ENCODE measurements at places on chromosomes 1 and 21.

GRCh38 chr1:8427986-8428385, 110.1 kb downstream of the SLC45A1 start:
- no peak for DNase-seq
- peaks cover 11% of the 10 kb centered on the region for H3K4me1 ChIP-seq
- H3K4me3 ChIP-seq: no peak overlapping the region
- H3K27me3 ChIP-seq: no peaks in the 10 kb centered on the region

- H3K27ac ChIP-seq: no peak overlapping the region
- H3K4me1 ChIP-seq: no peaks in the 10 kb centered on the region
- peaks cover 3% of the 10 kb centered on the region for H3K36me3 ChIP-seq
- no peaks in the 10 kb centered on the region for H3K27me3 ChIP-seq
- H3K4me3 ChIP-seq: no peak overlapping the region
Measured at GRCh38 chr1:31183927-31184554, 55.6 kb downstream of the NKAIN1 start.

GRCh38 chr1:74317663-74318062, 82.5 kb downstream of the TNNI3K start:
- H3K27me3 ChIP-seq: no peaks in the 10 kb centered on the region
- no peak for DNase-seq
- H3K4me1 ChIP-seq: peaks cover 10% of the 10 kb centered on the region
- no peak overlapping the region for H3K27ac ChIP-seq

DNA sequence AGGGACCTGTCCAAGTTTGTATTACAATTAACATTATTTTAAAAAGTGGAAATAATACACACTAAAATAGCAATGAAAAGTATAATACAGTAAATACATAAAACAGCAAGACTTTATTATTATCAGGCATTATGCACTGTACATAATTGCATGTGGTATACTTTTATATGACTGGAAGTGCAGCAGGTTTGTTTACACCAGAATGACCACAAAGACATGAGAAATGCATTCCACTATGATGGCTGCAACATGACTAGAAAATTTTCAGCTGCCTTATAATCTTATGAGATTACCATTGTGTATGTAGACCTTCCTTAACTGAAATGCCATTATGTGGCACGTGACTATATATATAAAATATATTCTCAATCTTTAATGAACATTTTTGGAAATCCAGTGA, 1699.6 kb downstream of the KCNT2 start:
- H3K4me1 ChIP-seq: no peaks in the 10 kb centered on the region
- H3K36me3 ChIP-seq: no peaks in the 10 kb centered on the region
- H3K27me3 ChIP-seq: no peaks in the 10 kb centered on the region

GRCh38 chr1:204889681-204890383, 19.2 kb downstream of the NFASC start:
- no peaks in the 10 kb centered on the region for H3K36me3 ChIP-seq
- DNase-seq: no peak
- H3K4me1 ChIP-seq: peaks cover 2% of the 10 kb centered on the region

GRCh38 chr1:187999973-188000372, 1171.2 kb downstream of the PLA2G4A start:
- H3K27me3 ChIP-seq: no peaks in the 10 kb centered on the region
- no peak for DNase-seq
- H3K36me3 ChIP-seq: no peaks in the 10 kb centered on the region
- no peak overlapping the region for H3K4me3 ChIP-seq

GRCh38 chr1:211616231-211616964, 37.4 kb upstream of the SLC30A1 start:
- peak overlapping the region; percentile 21 for H3K27ac ChIP-seq
- no peaks in the 10 kb centered on the region for H3K36me3 ChIP-seq
- peaks cover 12% of the 10 kb centered on the region for H3K4me1 ChIP-seq
- no peaks in the 10 kb centered on the region for H3K27me3 ChIP-seq

- H3K36me3 ChIP-seq: no peaks in the 10 kb centered on the region
- H3K4me3 ChIP-seq: peak overlapping the region; percentile 59
- H3K27ac ChIP-seq: no peak overlapping the region
- H3K4me1 ChIP-seq: no peaks in the 10 kb centered on the region
- H3K27me3 ChIP-seq: no peaks in the 10 kb centered on the region
Measured at GRCh38 chr1:3996846-3997705, 97.0 kb upstream of the C1orf174 start.

GRCh38 chr1:10538646-10539355, 64.1 kb downstream of the PEX14 start:
- no peak overlapping the region for H3K27ac ChIP-seq
- peaks cover 36% of the 10 kb centered on the region for H3K36me3 ChIP-seq
- H3K4me1 ChIP-seq: peaks cover 10% of the 10 kb centered on the region
- no peak overlapping the region for H3K4me3 ChIP-seq
- H3K27me3 ChIP-seq: no peaks in the 10 kb centered on the region
- no peak for DNase-seq

DNA sequence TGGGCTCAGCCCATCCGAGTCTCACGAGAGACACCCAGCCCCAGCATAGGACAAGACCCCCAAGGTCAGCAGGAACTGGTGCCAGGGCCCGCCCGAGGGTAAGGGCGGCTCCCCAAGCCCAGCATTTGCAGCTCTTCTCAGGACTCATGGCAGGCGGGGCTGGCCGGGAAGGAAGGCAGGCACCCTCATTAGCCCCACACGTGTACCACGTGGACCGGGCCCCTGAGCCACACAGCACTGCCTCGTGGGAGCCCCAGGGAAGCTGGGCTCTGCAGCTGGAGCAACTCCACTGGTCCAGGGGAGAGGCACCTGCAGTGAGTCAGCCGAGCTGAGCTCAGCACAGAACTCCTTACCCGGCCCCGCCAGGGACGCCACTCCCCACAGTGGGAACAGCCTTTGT, 97.7 kb upstream of the IFFO2 start:
- DNase-seq: no peak
- no peaks in the 10 kb centered on the region for H3K36me3 ChIP-seq
- no peak overlapping the region for H3K27ac ChIP-seq
- no peaks in the 10 kb centered on the region for H3K27me3 ChIP-seq

GRCh38 chr1:100390531-100390930, 38.2 kb downstream of the CDC14A start:
- H3K4me3 ChIP-seq: no peak overlapping the region
- H3K4me1 ChIP-seq: peaks cover 12% of the 10 kb centered on the region
- H3K27me3 ChIP-seq: no peaks in the 10 kb centered on the region
- H3K27ac ChIP-seq: no peak overlapping the region
- DNase-seq: no peak

DNA sequence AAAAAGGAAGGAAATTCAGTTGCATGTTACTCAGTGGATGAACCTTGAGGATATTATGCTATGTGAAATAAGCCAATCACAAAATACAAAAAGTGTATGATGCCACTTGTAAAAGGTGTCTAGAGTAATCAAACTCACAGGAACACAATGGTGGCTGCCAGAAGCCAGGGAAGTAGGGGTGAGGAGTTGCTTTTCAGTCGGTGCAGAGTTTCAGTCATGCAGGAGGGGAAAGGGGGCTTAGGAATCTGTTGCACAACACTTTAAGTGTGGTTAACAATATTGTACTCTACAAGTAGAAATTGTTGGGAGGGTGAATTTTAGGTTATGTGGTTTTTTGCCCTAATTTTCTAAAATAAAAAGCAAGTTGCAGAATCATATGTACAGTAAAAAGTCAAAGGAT, 184.2 kb upstream of the RAB4A start:
- peaks cover 6% of the 10 kb centered on the region for H3K4me1 ChIP-seq
- H3K4me3 ChIP-seq: no peak overlapping the region
- no peak overlapping the region for H3K27ac ChIP-seq
- no peaks in the 10 kb centered on the region for H3K27me3 ChIP-seq
- DNase-seq: no peak

- H3K27ac ChIP-seq: no peak overlapping the region
- H3K4me1 ChIP-seq: no peaks in the 10 kb centered on the region
- peak; percentile 26 for DNase-seq
- H3K36me3 ChIP-seq: peaks cover 42% of the 10 kb centered on the region
- H3K27me3 ChIP-seq: no peaks in the 10 kb centered on the region
Measured at GRCh38 chr1:22105611-22106207, 37.2 kb downstream of the WNT4 start.

DNA sequence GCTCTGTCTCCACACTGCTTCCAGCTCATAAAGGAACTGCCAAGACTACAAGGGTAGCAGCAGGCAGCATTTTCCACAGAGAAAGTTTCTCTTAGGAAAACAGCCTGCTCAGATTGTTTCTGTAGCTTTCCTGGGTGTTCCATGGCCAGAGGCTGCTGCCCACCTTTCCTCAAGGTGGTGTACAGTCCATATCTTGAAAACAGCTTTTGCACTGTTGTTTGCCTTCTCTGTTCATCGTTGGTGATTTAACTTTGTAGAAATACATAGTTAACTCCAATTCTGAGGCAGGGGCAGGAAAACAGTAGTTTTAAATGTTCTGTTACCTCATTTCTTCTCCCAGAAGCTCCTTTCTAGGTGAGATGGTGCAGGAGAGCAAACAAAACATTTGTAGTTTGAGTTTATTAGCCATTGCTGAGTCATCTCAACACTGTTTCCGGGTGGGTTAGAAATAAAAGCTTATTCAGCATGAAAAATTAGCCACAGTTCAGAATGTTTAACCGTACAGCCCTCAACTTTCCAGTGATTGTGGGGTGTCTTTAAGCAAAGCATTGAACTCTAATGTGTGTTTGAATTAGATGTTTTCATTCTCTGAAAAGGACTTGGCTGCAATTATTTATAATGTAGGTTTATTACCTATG, 41.7 kb downstream of the DIP2A start:
- peaks cover 94% of the 10 kb centered on the region for H3K36me3 ChIP-seq
- no peak overlapping the region for H3K27ac ChIP-seq
- no peak for DNase-seq
- no peaks in the 10 kb centered on the region for H3K27me3 ChIP-seq
- no peak overlapping the region for H3K4me3 ChIP-seq
- no peaks in the 10 kb centered on the region for H3K4me1 ChIP-seq

GRCh38 chr1:154994591-154994990, 1.2 kb downstream of the LENEP start:
- peaks cover 30% of the 10 kb centered on the region for H3K36me3 ChIP-seq
- DNase-seq: no peak
- H3K4me3 ChIP-seq: no peak overlapping the region

- no peak overlapping the region for H3K27ac ChIP-seq
- peaks cover 5% of the 10 kb centered on the region for H3K4me1 ChIP-seq
- H3K4me3 ChIP-seq: no peak overlapping the region
- H3K27me3 ChIP-seq: no peaks in the 10 kb centered on the region
Measured at GRCh38 chr1:109389638-109390341, 7.9 kb downstream of the SORT1 start.

- no peak overlapping the region for H3K27ac ChIP-seq
- no peaks in the 10 kb centered on the region for H3K4me1 ChIP-seq
- no peaks in the 10 kb centered on the region for H3K36me3 ChIP-seq
- no peaks in the 10 kb centered on the region for H3K27me3 ChIP-seq
- no peak overlapping the region for H3K4me3 ChIP-seq
- no peak for DNase-seq
Measured at GRCh38 chr21:14602382-14602958, 56.4 kb upstream of the SAMSN1 start.

DNA sequence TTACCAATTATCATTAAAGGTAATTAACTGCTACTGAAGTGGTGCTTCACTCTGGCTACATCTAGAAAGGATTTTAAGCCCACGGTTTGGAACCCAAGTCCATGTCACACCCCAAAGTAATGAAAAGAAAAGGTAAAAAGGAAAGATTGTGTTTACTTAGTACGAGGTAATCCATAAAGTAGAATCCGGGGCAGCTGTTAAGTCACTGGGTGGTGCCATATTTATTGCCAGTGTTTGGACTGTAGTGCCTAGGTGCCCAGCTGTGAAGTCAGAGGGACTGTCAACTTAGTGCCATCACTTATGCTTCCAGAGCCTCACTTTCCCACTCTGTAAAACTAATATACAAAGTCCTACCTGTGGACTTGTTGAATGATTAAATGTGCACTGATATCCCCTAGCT, 52.2 kb upstream of the GRHL3 start:
- no peaks in the 10 kb centered on the region for H3K27me3 ChIP-seq
- no peak overlapping the region for H3K4me3 ChIP-seq
- H3K36me3 ChIP-seq: no peaks in the 10 kb centered on the region
- H3K27ac ChIP-seq: no peak overlapping the region

DNA sequence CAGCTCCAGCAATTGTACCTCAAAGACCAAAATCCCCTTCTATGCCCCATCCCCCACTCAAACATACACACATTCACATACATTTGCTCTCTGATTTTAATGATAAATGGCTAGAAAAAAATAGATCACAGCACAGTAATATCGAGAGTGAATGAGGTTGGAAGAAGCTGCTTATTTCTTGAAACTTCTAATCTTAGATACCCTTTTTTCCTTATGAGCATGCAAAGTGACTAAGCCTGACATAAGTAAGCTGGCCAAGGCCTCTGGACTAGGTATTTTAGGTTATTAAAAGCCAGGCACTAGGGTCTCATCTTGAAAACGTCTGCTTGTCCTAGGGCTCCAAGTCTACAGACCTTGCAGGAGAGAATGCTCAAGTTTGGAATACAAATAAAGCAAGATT, 133.6 kb downstream of the TGFBR3 start:
- no peak overlapping the region for H3K27ac ChIP-seq
- H3K36me3 ChIP-seq: no peaks in the 10 kb centered on the region
- no peaks in the 10 kb centered on the region for H3K27me3 ChIP-seq
- DNase-seq: no peak
- no peak overlapping the region for H3K4me3 ChIP-seq

DNA sequence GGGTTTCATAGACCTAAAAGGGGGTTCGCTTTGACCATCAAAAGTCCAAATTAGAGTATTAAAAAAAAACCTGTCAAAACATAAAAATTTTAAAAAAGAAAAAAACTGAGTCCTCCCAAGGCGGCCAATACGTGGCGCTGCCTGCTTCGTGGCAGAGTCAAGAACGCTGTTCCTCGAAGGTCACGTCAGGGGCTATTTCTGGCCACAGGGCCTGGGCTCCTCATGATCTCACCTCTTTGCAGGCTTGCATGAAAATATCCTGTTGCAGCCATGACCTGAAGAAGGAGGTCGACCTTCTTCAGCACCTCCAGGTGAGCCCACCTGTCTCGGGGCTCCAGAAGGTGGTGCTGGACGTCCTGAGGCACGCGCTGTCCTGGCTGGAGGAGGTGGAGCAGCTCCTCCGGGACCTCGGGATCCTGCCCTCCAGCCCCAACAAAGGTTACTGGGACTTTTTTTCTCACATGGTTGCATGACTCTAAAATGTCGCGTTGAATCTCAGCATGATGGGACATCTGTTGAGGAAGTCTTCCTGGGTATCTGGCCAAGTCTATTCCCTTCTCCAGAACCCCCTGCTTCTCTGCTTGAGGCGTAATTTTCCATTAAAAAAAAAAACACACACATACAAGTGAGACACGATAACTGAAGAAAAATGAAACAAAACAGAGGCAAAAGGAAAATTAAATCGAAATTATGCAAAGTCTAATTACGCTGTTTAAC, 80.4 kb upstream of the EFHD2 start:
- peaks cover 34% of the 10 kb centered on the region for H3K27me3 ChIP-seq
- no peaks in the 10 kb centered on the region for H3K36me3 ChIP-seq
- H3K4me3 ChIP-seq: no peak overlapping the region
- peaks cover 26% of the 10 kb centered on the region for H3K4me1 ChIP-seq
- no peak for DNase-seq

DNA sequence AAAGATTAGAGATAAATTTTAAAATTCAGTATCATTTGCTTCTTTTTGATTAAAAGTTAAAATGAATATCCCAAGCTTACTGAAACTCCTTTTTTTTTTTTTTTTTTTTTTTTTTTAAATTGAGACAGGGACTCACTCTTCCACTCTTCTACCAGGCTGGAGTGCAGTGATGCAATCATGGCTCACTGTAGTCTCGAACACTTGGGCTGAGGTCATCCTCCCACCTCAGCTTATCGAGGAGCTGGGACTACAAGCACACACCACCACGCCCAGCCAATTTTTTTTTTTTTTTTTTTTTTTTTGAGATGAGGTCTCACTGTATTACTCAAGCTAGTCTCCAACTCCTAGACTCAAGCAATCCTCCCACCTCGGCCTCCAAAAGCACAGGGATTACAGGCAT, 92.1 kb upstream of the RGS18 start:
- H3K27me3 ChIP-seq: no peaks in the 10 kb centered on the region
- H3K36me3 ChIP-seq: no peaks in the 10 kb centered on the region
- no peak overlapping the region for H3K4me3 ChIP-seq
- DNase-seq: no peak
